ENCODE measurements at places on chromosomes 3 and 15.
A peak's percentile ranks its signal among the peaks of the same experiment; 100 is the strongest.

DNA sequence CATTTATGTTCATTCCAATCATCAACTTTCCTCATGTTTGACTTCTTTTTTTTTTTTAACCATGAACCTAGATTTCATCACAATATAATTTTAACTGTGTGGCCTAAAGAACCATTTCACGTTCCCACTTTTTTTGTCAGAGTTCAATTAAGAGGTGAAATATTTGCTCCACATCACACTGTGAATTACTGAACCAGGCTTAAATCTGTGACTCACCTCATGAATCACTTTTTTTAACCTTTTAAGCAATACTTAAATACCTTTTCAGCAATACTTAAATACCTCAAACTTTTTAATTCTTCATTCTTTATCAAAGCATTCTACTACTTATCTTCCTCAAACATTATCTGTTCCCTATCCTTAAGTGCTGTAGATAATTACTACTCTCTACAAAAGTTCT, 137.6 kb downstream of the SI start:
- DNase-seq: no peak

DNA sequence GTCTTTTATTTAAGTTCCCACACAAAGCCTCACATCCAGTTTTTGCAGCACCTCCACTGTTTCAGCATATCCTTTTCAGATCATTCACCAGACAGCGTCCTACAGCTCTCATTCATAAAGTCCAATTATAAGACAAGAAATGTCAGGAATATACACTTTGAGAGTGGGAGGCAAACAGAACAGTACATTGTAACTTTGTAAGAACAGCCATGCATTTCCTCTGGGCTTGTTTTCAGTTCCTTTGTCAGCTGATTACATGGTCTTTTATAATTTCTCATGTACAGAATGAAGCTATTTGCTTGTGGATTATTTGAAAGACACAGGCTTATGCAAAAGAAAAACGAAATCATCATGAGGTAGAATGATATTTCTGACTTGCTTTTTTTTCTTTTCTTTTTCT, 85.7 kb downstream of the SOX2 start:
- no peak for DNase-seq

DNA sequence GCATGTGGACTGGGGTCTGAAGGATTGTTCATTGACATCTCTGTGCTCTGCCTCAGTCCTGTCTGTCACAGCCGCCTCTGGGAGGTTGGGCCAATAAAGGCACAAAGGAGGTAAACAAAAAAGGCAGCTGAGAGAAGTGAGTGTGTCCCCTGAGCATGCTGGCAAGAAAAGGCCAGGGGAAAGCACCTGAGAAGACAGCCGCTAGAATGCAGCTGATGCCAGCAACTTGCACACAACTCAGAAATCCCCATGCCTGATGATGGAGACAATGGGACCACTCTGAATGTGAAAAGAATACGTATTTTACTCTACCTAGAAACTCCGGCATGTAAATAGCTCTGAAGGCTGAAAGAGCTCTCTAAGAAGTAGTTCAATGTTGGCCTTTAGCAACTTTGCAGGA, 118.7 kb downstream of the KCNH8 start:
- DNase-seq: no peak

DNA sequence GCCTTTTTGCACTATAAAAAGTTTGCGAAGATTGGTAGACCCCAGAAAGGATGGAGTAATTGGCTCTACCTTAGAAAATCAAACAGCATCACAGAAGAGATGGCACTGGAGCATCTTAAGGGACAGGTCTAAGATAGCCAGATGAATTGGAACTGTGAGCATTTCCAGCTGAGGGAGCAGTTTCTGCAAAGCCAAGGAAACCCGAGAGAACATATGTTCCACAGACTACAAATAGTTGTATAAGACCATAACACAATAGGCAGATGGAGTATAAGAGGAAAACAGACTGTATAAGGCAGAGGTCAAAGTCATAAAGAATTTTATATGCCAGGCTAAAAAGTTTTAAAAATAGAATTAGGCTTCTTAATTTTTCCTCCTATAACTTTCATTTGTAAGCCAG, 46.0 kb downstream of the TSC22D2 start:
- DNase-seq: no peak

DNA sequence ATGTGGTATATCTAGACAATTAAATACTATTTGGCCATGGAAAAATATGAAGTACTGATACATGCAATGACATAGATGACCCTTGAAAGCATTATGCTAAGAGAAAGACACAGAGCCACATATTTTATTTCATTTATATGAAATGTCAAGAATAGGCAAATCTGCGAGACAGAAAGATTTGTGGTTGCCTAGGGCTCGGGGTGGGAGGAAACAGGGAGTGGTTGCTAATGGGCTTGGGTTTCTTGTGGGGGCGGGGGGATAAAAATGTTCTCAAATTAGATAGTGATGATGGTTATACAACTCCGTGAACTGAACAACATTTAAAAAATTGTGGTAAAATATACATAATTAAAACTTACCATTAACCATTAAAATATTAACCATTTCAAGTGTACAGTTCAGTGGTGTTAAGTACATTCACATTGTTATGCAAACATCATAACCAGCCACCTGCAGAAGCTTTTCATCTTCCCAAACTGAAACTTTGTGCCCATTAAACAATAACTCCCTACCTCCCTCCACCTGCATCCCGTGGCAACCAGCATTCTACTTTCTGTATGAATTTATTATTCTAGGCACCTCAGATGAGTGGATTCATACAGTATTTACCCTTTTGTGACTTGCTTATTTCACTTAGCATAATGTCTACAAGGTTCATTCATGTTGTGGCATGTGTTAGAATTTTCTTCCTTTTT, 24.3 kb upstream of the ANP32A start:
- no peak for DNase-seq

- DNase-seq: no peak
Measured at GRCh38 chr3:41653571-41654239, 308.2 kb downstream of the ULK4 start.

DNA sequence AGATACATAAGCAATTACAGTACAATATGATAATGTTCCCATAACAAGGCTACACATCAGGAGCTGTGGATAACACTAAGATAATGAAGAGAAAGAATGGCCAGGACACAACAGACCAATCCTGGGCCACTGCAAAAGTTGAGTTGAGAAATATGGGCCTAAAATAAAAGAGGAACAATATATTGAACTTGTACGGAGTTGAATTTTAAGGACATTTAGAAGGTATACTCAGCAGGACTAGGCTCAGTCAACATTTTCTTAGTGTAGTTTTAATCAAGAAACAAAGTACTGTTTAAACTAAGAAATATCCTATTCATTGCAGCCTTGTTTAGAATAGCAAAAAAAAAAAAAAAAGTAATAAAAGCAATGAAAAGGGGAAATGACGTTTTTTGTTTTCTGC, 24.3 kb downstream of the HERC1 start:
- no peak for DNase-seq

DNA sequence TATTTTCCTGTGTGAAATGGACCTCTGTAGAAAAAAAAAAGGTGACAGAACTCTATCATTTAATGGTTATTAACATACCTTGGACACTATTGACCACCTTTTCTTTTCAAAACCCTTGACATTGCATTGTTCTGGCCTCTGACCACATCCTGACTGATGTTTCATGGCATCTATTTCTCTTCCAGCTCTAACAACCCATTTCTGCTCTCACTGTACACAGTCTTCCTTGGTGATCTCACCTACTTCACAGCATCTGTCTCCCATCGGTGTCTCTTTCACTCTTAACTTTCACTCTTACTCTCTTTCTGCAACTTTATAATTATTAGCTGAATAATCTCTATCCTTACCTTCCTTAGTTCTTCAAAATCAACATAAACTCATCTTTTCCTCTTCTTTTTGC, 217.4 kb upstream of the CD96 start:
- DNase-seq: no peak

- DNase-seq: peak; percentile 91
Measured at GRCh38 chr3:69767571-69767970, 28.3 kb downstream of the MITF start.

DNA sequence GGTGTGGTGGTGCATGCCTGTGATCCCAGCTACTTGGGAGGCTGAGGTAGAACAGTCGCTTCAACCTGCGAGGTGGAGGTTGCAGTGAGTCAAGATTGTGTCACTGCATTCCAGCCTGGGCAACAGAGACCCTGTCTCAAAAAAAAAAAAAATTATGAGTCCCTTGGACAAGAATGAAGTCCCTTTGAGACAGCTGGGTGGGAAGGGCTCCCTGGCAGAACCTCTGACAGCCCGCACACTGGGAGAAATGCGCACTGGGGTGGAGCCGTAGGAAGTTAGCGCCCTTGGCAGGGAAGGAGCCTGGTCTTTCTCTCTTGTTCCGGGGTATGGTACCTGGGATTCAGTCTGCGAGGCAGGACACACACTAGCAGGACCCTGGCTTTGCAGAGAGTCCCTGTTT, 51.4 kb downstream of the SLC30A4 start:
- DNase-seq: no peak

DNA sequence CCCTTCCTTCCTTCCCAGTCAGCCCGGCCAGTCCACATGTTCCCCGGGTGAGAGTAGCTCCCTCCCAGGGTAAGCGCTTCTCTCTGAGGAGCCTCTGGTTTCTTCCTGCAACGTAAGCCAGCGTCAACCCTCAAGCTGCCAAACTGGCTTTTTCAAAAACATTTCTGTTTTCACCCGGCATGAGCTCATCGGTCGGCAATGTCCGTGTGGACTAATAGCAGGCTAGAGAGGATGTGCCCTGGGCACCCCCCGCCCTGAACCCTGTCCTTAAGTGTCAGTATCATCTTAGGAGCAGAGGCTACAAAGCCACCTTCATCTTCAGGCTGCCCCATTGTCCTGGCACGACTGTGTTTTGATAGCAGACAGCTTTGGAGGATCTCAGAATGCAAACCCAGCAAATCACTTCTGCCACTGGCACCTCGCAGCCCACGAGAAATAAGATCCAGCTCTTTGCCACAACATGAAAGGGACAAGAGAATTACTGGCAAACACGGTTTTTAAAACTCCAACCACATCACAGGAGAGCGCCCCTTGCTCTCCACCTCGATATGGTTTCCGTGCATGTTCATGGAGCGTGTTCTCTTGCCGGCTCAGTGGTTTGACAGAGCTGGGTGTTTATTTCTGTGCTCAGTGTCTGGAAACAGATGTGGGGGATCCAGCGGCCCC, 9.9 kb downstream of the ALDH1A3 start:
- DNase-seq: peak; percentile 85

DNA sequence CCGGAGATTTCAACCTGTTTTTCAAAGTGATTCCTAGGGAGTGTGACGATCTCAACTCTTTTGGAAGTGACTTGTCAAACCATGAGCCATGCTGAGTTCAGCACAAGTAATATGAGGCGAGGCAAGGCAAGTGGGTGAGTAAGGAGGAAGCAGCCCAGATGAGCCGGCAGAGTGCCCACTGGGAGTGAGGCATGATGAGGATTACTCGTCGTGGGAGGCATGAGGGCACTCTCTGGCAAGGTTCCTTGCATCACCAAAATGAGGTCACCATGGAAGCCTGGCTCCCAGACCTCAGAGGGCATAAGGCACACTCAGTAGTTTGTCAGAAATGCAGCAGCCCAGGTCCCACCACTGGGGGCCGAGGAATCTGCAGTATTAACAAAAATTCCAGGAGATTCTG, 636.1 kb downstream of the MAGI1 start:
- peak; percentile 91 for DNase-seq

- DNase-seq: no peak
Measured at GRCh38 chr3:28726840-28727239, 378.2 kb upstream of the AZI2 start.

DNA sequence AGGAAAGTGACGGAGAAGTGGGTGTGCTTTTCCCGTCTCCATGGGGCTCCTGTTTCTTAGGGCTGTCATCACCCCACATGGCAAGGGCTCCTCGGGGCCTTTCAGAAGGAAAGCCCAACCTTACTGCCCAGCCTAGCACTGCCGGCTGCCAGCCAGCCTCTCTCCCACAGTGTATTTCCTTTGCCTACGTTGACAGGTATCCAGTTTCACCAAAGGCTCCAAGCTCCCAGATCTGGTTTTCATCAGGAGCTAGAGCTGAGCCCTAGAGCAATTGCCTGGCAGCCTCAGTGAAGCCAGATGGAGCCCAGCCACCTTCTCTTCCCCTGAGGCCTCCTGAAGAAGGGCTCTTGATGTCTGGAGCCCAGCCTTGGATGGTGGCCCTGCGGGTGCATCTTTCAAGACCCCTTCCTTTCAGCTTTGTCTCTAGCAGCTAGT, 20.2 kb downstream of the CRABP1 start:
- peak; percentile 88 for DNase-seq

DNA sequence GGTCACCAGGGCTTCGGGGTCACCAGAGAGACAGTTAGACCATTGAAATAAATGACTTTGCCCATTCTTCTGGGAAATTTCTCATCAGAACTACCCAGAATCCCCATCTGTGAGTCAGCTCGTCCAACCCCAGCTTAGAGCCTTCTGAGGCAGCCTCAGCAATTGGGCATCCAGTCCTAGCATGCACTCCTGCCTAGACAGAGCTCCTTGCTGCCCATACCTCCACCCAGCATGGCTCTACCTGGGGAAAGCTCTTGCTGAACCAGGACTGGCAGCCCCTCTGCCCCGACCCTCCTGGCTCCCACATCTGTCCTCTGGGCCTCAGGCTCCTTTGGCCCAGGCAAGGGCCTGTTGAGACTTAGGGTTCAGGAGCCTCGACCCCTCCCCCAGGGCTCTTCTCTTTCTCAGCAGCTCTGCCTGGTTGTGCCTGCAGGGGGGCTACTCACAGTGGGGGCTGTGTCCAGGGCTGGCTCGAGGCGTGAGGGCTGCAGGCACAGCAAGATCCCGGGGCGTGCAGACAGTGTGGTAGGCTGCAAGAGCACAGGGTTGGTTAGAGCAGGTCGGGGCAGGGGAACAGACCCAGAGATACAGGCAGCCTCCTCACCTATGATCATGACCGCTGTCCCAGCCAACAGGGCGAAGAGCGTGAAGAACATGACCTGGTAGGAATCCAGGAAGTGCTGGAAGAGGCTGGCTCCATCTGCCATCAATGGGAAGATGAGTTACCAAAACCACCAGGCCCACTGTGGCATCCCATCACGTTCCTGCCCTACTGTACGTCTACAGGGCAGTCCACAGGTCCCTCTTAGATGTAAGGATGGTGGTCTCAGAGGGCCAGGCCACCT, 101.3 kb downstream of the NUP210 start:
- no peak for DNase-seq

GRCh38 chr15:26197060-26197459, 333.9 kb upstream of the ATP10A start:
- no peak for DNase-seq
